ENCODE measurements at places on chromosomes 12 and 14.

- no peak for DNase-seq
Measured at GRCh38 chr12:108060067-108060466, 69.0 kb upstream of the WSCD2 start.

GRCh38 chr12:22406627-22407026 is 72.1 kb upstream of the ST8SIA1 start:
- DNase-seq, result no peak

DNA sequence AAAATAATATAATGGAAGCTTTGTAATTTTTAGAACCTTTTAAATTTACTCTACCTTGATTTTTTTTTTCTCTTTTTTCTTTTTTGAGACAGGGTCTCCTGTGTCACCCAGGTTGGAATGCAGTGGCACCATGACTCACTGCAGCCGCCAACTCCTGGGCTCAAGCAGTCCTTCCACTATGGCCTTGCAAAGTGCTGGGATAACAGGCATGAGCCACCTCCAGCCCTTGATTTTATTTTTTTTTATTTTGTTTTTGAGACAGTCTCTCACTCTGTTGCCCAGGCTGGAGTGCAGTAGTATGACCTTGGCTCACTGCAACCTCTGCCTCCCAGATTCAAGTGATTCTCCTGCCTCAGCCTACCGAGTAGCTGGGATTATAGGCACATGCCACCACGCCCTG is 65.3 kb upstream of the TRAF3 start:
- DNase-seq, result no peak

DNA sequence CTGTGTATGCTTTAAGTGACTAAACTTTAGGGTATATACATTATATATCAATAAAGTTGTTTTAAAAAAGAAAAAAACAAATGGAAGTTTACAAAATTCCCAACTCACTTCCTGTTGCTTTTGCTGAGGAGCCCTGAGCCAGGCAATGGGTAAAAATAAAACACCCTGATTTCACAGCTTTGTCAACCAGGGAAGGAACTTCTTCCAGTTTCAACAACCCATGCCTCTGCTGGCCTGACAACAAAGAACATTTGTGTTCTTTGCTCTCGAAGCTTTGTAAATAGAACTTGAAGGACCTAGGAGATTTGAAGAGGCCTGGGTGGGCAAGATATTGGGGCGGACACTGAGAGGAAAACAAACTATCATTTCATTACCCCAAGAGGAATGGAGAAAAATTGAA is 141.2 kb upstream of the NOS1 start:
- DNase-seq, result no peak

DNA sequence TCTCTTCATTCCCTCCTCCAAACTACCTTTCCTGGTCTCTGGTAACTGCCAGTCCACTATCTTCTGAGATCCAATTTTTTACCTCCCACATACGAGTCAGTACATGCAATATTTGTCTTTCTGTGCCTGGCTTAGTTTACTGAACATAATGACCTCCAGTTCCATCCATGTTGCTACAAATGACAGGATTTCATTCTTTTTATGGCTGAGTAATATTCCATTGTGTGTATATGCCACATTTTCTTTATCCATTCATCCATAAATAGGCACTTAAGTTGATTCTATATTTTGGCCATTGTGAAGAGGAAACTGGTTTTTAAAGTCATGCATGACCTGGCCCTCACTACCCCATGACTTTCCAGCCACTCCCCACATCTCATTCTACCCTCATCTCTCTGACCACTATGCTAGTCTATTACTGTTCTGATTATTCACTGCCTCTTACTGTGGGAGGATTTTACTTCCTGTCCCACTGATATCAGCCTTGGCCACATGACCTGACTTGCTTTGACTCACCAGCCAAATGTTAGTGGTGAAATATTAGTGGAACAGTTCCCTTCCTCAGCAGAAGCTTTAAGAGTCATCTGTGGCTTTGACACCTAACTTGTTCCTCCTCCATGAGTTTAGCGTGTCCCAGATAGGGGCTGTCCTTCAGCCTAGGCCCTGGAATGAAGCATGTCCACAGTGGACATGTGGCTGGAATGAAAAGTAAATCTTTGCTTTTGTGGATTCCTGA is 52.2 kb downstream of the GOLGA5 start:
- peak; percentile 36 for DNase-seq

DNA sequence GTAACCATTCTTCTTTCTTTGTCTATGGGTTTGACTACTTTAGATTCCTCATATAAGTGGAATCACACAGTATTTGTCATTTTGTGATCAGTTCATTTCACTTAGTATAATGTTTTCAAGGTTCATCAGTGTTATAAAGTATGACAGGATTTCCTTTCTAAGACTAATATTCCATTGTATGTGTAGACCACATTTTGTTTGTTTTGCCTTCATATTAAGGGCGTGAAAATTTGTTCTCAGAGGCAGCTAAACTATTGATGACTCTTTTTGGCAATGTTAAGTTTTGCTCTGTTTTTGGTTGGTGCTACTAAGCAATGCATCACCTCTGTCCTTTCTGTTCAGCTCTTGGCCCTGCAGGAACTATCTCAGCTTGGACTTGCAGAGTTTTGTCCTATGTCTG is 1.7 kb upstream of the KLRG1 start:
- no peak for DNase-seq

GRCh38 chr12:31207799-31208465 is 118.0 kb downstream of the SINHCAF start:
- no peak for DNase-seq

DNA sequence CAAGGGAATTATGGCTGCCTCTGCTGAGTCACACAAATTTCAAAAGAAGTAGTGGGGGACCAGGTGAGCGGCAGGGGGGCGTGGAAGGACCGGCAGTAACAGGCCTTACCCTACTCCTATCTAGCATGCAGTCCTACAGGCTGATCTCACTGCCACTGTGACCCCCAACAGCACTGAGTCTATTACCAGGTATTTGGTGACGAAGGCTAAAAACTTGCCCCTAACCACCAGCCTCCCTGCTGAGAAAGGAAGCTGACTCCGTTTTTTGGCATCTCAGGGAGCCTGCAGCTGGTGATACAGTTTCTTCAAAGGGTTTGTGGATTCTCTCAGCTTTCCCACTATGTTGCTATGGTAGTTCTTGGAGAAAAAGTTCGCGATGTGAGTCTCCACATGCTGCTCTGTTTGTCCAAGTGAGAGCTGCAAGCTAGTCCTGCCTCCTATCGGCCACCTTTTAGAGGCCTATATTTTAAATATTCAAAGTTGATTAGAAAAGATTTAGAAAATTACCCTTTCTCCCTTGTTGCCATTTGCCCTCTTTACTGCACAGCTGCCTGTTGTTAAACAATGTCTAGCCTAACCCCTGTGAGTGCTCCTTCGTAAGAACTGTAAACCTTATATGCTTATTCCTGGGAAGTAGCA is 57.1 kb upstream of the SLCO1B1 start:
- DNase-seq, result peak; percentile 7

- no peak for DNase-seq
Measured at GRCh38 chr14:58537004-58537403, 100.8 kb upstream of the DACT1 start.

DNA sequence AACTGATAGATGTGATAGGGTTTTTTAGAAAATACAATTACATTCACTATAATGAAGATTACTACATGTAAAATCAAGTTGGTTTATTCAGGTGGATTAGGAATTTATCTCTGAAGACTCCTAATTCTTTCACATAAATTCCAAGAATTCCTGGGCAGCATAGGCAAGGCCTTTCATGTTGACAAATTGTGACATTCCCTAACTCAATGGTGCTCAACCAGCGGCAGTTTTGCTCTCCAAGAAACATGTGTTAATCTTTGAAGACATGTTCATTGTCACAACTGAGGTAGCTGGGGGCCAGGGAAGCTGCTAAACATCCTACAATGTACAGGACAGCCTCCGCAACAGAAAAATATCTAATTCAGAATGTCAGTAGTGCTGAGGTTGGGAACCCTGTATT is 46.3 kb downstream of the PTPRQ start:
- no peak for DNase-seq

DNA sequence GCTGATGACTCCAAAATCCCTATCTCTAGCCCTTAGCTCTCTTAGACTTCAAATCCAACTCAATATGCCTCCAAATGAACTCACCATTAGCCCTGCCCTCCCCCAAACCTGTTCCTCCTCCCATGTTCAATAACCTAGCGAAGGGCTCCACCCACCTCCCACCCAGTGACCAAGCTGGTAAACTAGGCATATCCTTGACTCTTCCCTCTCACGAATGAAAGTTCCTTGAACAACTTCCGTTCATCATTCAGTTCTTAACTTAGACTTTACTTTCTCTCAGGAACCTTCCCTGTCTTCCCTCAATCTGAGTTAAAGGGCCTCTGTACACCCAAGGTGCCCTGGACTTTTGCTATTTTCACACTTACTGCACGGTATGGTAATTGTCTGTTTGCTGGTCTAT is 1.9 kb upstream of the KLHDC1 start:
- DNase-seq, result no peak

- no peak for DNase-seq
Measured at GRCh38 chr14:61559641-61560201, 135.6 kb upstream of the HIF1A start.

Measured in AG04449 (cell line).